ENCODE measurements at places on chromosomes 5 and 9.
A peak's percentile ranks its signal among the peaks of the same experiment; 100 is the strongest.

DNA sequence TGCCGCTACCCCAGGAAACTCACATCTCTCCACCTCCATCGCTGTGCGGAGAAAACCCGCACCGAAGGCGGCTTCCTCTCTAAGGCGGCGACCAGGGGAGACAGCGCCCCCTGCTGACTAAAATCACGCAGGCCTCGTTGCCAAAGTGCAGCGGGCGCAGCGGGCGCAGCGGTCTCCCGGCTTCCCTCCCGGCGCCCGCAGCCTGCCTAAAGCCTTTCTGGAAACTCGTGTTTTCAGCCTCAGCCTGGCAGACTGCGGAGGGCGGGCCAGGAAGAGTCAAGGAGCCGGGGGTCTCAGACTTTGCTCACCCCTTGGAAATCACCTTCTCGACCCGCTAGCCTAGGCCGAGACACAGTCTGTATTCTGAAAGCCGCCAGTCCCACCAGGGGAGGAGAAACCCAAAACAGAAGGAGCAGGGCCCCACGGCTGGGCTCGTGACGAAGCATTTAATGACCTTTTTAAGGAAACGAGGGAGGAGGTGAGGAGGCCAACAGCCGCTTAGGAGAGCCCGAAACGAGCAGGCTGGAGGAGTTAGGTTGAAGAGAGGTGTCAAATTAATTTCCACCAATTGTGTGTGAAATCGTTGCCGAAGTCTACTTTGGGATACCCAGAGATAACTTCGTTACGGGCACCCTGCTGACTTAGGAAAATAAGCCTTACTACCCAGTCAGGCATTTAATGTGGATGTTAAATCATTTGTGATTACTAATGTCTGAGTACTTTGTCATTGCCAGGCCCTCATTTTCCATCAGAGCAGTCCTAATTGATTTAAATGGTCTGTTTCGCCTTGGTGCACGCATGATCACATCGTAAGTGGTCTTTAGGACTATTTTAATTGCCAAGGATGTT, 7.3 kb upstream of the FOXB2 start:
- no peak for DNase-seq

- no peak for DNase-seq
Measured at GRCh38 chr5:125465703-125466102, 719.3 kb upstream of the ZNF608 start.

- no peak for DNase-seq
Measured at GRCh38 chr9:136645903-136646754, 16.6 kb upstream of the EGFL7 start.

DNA sequence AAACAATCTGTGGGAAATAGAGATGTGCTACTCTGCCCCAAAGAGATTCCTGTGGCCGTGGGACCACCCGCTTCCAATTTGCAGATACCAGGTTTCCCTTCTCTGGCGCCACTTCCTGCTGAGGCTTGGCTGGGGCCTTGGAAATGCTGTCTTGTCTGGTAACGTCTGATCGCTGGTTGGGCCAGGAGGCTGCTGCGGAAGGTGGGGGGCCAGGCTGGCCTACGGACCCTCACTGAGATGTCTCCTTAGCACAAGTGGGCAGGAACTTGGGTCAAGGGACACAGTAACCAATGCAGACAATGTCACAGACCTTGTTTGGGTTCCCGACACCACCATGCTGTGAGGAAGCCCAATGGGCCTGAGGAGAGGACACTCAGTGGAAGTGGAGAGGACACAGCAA, 31.7 kb upstream of the IRX4 start:
- no peak for DNase-seq

DNA sequence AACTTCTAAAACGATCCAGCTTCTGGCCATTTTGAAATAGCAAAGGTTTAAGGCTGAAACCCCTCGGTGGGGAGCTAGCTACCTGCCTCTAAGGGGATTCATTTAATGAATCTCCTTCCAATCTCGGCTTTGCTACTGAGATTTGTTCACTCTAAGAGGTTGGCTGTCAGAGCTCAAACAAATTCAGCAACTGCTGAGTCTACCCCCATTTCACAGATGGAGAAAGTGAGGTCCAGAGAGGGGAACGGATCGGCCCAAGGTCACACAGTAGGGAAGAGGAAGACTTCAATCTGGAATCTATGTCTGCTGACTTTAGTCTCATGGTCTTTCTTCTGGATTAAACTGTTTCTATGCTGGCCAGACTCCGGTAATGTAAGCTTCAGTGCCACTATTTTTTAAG, 3.0 kb downstream of the CORO2A start:
- DNase-seq: no peak

GRCh38 chr5:135834639-135835529, at the start of gene SLC25A48:
SLC25A48 (plus strand) TSS chr5:135834663; CDS start chr5:135834848, 185 bp downstream.
- peak; percentile 73 for DNase-seq

DNA sequence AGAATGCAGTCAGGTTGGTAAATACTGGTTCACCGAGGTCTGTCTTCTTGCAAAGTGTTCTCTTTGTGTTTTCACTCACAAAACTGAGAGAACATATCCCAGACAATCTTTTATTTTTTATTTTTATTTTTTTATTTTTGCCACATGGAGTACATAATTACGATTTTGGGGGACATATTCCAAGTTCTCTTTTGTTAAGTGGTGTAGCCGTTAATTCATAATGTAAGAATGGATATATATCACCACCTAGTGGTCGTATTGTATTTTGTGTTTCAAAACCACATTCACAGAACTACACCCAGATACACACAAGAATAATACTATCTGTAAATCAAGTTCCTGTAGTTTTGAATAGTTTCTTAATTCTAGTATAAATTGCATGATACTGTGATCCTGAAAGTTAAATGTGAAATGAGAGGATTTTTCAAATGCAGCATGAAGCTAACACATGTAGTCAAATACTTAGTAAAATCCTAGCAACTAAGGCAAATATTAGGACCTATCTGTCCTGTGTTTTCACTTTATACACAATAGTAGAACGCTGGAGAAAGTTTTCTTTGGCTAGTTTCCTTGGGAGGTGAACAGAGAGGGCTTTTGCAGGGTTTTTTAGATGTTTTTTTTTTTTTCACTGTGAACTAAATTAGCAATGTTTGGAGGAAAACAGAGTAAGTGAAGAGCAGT, 92.7 kb downstream of the VCAN start:
- DNase-seq: peak; percentile 14

DNA sequence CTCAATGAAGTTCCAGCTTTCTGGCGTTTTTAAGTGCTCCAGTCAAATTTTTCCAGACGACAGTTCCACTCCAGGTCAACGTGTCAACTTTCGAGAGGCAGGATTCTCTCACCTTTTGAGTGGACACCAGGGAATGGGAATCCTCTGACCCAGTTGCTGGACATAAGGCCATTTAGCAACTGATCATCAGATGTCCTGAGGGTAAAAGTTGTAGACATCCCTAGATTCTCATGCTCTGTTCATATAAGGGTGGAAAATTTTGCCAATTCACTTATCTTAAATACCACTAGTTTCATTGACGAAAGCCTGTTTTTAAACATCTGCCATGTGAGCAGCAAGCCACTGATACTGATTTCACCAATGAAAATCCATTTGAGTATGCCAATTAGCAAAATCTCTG, 275.5 kb downstream of the MAST4 start:
- no peak for DNase-seq

DNA sequence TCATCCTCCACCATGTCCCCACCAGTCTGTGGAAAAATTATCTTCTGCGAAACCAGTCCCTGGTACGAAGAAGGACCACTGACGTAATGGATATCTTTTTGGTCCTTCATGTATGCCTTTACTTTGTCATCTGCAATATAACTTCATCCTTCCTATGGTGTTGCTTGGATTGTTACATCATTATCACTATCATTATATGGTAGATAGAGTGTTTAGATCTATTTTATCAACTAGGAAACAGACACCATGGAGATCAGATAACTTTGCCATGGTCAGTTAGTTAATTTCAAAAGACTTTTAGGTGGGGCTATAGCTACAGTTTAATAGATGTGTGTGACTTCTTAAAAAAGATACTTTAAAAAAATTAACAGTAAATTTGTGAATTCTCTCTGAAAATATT, 23.8 kb upstream of the CAMLG start:
- no peak for DNase-seq

DNA sequence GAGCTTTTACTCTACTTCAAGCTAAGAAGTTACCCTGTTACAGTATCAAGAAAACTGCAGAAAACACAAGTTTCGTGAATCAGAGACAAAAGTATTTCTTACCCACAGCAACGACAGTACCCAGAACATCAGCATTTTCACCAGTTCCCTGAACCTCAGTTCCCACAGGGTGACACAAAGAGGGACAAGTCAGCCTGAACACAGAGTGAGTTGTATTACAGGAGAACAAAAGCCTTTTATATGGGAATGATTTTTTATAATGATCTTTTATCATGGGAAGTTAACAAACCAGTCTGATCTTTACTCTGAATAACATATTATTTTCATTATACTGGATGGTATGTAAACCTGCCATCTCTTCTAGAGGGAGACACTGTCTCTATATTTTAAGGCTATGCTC, 139.0 kb upstream of the ITGA1 start:
- no peak for DNase-seq

DNA sequence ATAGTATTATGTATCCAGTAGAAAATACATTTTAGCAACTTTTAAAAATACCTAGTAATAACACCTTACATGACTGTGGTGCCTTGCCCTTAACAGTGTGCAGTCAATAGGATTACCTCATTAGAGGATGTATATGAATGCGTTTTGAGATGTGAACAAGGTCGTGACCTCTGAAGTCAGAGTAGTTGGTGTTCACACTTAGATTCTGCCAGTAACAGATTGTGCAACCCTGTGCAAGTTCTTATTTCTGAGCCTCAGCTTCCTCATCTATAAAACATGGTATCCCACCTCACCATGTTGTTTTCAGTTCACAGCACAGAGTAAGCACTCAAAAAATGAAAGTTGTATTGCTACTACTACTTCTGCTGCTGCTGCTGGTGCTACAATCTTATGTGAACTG, 347.3 kb downstream of the KDM4C start:
- DNase-seq: no peak

DNA sequence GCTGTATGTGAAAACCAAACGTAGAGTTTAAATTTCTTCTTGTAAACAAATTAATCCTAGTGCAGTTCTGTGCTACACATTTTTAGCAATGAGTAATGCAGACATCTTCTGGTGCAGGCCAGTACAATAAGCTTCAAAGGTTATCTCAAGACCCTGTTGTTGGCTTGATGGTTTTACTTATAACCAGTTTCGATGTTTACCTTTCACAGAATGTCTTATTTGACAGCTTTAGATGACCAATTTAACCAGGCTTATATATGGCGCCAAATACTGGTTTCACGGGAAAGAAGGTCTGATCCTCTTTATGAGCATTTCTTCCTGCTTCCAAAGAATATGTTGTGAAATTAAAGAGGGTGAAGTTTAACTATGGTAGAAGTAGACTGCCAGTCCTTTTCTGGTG, 9.9 kb downstream of the ZFAND5 start:
- DNase-seq: no peak

DNA sequence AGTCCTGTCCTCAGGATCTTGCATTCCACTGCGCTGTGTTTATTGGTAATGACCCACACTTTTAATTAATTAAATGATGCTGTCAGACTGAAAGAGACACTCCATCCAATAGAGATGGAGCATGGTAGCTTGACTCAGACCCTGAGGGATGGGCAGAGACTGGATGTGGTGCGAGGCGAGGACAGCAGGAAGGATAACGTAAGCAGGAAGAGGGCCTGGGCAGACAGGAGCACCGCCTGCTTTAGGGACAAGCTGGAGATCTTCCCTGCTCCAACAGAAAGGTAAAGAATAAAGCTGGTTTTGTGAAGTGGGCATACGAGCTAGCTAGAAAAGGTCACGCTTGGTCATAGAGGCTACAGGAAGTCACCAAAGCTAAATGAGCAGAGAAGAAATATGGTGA, 3.6 kb upstream of the DOCK8 start:
- no peak for DNase-seq

DNA sequence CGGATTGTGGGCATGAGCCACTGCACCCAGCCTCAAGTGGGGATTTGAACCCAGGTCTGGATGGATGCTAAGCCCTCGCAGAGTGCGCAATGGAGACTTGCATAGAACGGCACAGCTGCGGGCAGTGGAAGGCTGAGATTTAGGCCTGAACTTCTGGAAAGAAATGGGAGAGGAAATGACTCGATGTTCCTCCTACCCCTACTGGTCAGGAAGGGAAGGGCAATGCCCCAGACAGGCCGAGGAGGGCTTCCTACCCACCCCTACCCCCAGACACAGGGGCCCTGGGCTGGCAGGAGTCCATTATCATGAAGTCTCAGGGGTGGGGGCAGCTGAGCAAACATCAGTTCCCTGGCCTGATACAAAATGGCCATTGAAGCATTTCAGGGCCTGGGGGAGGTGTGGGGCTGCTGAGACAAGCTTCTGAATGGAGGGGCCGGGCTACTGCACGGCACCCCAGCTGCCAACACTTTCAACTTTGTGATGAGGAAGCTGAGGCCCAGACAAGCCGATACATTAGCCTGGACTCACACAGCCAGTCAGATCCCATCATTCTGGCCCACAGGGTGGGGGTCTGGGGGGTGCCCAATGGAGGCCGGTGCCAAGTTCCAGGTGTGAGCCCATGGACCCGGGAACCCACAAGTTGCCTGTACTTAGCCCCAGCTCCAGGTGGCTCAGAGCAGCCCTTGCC, 13.5 kb upstream of the WDR38 start:
- DNase-seq: peak; percentile 33

DNA sequence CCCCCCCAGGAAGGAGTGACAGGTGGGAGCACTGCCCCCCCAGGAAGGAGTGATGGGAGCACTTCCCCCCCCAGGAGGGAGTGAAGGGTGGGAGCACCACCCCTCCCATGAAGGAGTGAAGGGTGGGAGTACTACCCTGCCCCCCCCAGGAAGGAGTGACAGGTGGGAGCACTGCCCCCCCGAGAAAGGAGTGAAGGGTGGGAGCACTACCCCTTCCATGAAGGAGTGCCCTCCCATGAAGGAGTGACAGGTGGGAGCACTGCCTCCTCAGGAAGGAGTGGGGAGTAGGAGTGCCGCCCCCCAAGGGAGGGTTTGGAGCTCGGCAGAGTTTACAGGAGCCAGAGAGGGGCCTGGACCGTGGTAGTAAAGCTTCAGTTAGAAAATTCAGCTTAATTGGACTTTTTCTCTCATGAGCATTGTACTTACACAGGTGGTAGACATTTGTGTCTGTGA, 100.7 kb downstream of the CACNA1B start:
- DNase-seq: no peak

- DNase-seq: no peak
Measured at GRCh38 chr5:135135530-135136226, 101.7 kb upstream of the PITX1 start.

GRCh38 chr9:18350995-18351595, 122.9 kb upstream of the ADAMTSL1 start:
- DNase-seq: no peak

DNA sequence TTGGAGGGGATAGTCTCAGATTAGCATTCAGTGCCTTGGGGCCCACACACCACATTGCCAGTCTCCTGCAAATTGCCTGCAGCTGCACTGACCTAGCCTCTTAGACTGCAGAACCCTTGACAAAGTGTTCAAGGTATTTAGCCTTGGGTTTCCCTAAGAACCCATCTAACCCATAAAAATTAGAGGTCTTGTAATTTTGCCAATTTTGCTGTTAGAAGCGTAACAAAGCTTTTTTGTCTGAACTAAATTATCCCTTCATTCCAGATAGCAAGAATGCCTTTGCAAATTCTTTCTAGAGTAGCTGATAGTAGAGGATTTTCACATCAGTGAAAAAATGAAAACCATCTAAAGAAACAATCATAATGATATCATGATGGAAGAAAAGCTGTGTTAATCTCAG, 74.0 kb upstream of the CCNG1 start:
- DNase-seq: no peak
